Epithelial cell of umbilical artery (primary cell): ENCODE measurements at places on chromosomes 12 and 14. TPM values are rescaled to one million over a fixed set of nuclear protein-coding genes. Genes with fewer than 3 reads are reported as not detected.

OLR1 gene
- total RNA-seq, result not detected in 2 replicates

FAM161B gene
- total RNA-seq, result 1.7 and 1.9 TPM in 2 replicates

KRT79 gene
- under 0.01 TPM in 1 of 2 replicates, not detected in the other for total RNA-seq

KRT73 gene
- not detected in 2 replicates for total RNA-seq

FGF6 gene
- total RNA-seq, result not detected in 2 replicates

PLEK2 gene
- 14.9 and 27.0 TPM in 2 replicates for total RNA-seq

LIN7A gene
- total RNA-seq, result 1.8 and 3.6 TPM in 2 replicates

ANO4 gene
- not detected in 2 replicates for total RNA-seq

SERPINA5 gene
- under 0.01 TPM in 1 of 2 replicates, not detected in the other for total RNA-seq

P2RX2 gene
- not detected in 2 replicates for total RNA-seq

DIO2 gene
- total RNA-seq, result 0.15 TPM in 1 of 2 replicates, not detected in the other

MON2 gene
- total RNA-seq, result 23.4 and 26.1 TPM in 2 replicates

TTC6 gene
- total RNA-seq, result under 0.01 TPM in 1 of 2 replicates, not detected in the other

WNT5B gene
- total RNA-seq, result 0.32 and 0.46 TPM in 2 replicates

OR8S1 gene
- total RNA-seq, result not detected in 2 replicates

BMAL2 gene
- total RNA-seq, result 42.6 and 51.7 TPM in 2 replicates

KLRD1 gene
- under 0.01 and 0.30 TPM in 2 replicates for total RNA-seq

ETFRF1 gene
- total RNA-seq, result 20.5 and 26.4 TPM in 2 replicates

MYL2 gene
- not detected in 2 replicates for total RNA-seq

CLEC4D gene
- total RNA-seq, result not detected in 2 replicates

GZMB gene
- total RNA-seq, result not detected in 2 replicates

GLS2 gene
- total RNA-seq, result not detected in 2 replicates

PPFIA2 gene
- 0.32 TPM in 1 of 2 replicates, not detected in the other for total RNA-seq

STRN3 gene
- total RNA-seq, result 46.4 and 60.2 TPM in 2 replicates

CLEC1A gene
- total RNA-seq, result 18.7 and 24.4 TPM in 2 replicates

CCER1 gene
- total RNA-seq, result not detected in 2 replicates

PRR4 gene
- 0.61 TPM in 1 of 2 replicates, not detected in the other for total RNA-seq

PPP4R4 gene
- under 0.01 TPM in 2 replicates for total RNA-seq

TCL1B gene
- total RNA-seq, result not detected in 2 replicates

SLC5A8 gene
- total RNA-seq, result not detected in 2 replicates

RHEBL1 gene
- total RNA-seq, result 1.6 and 4.9 TPM in 2 replicates

CMA1 gene
- not detected in 2 replicates for total RNA-seq

REM2 gene
- under 0.01 TPM in 1 of 2 replicates, not detected in the other for total RNA-seq

KRT80 gene
- 11.1 and 11.4 TPM in 2 replicates for total RNA-seq

NKX2-1 gene
- total RNA-seq, result not detected in 2 replicates

CDK2 gene
- 25.3 and 25.8 TPM in 2 replicates for total RNA-seq

CCDC177 gene
- total RNA-seq, result not detected in 2 replicates

KRT6C gene
- total RNA-seq, result not detected in 2 replicates

MEG3 gene
- total RNA-seq, result 45.1 and 87.2 TPM in 2 replicates

PTPRQ gene
- total RNA-seq, result not detected in 2 replicates

LRP1-AS gene
- not detected in 2 replicates for total RNA-seq

TMEM121 gene
- total RNA-seq, result 10.3 and 18.8 TPM in 2 replicates

EPYC gene
- not detected in 2 replicates for total RNA-seq

HNF1A gene
- not detected in 2 replicates for total RNA-seq

CFAP73 gene
- not detected in 2 replicates for total RNA-seq

FAM222A gene
- 0.15 and 0.32 TPM in 2 replicates for total RNA-seq

SLC25A47 gene
- not detected in 2 replicates for total RNA-seq

METTL25 gene
- 11.1 and 11.7 TPM in 2 replicates for total RNA-seq

ZNF10 gene
- total RNA-seq, result 3.2 and 5.5 TPM in 2 replicates

CCDC38 gene
- total RNA-seq, result not detected in 2 replicates

CEBPE gene
- not detected in 2 replicates for total RNA-seq

KRT75 gene
- under 0.01 and 2.6 TPM in 2 replicates for total RNA-seq

RASSF9 gene
- total RNA-seq, result 0.97 and 1.2 TPM in 2 replicates

OSBPL8 gene
- 34.0 and 36.7 TPM in 2 replicates for total RNA-seq

ISM2 gene
- total RNA-seq, result under 0.01 TPM in 1 of 2 replicates, not detected in the other

SLC6A13 gene
- total RNA-seq, result not detected in 2 replicates

CRACR2A gene
- 6.2 and 12.5 TPM in 2 replicates for total RNA-seq
